Upper lobe of left lung (tissue), 6 donors: ENCODE measurements at places on chromosomes 16 and 17. TPM values are rescaled to one million over a fixed set of nuclear protein-coding genes. Genes with fewer than 3 reads are reported as not detected.
A peak's percentile ranks its signal among the peaks of the same experiment; 100 is the strongest.

The TK2 gene
- 38.1 TPM for total RNA-seq

The CACNA1G gene
- total RNA-seq = 0.11 TPM

The IFI35 gene
- total RNA-seq = 60.1 TPM

The AATK gene
- 123 TPM for total RNA-seq

The CLEC3A gene
- not detected for total RNA-seq

The PMP22 gene
- 112 TPM for total RNA-seq

The KRT27 gene
- total RNA-seq = 0.69 TPM

The XYLT1 gene
- total RNA-seq = 3.0 TPM

DNA sequence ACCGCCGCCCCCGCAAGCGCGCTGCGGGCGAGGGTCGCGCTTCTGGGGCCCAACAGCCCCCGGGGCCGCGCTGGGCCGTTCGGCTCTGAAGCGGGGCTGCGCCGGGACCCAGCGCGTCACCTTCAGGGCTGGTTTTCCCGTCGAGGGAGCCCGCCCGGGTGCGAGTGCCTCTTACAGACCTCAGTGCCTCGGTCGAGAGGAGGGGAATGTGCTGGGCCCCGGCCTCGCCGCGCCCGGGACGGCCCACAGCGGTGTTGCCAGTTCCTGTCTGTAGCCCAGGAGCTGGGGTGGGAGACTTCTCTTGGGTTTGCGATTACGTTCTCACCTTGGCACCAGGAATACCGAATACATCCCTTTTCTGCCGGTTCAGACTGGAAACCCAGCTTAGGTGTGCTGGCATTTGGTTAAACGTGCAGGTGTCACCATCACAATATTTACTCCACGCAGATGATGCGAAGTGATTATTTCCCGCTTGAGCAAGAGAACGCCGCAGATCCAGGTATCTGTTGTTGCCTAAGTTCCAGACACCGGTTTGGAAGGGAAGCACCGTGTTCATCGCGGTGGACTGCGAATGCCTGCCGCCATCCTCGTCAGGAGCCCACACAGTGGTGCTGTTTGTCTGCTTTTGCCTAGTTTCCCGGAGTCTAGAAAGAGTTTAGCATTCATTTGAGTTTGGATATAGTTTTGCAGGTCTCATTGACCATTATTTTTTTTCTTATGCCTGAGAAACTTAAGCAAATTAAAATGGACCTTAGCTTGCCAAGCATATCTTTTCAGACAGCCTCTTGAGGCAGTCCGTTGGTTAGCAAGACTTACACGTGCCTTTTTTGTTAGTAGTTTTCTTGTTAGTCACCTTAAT, 914 bp downstream of the MAP1LC3B start:
- peak; percentile 92 for DNase-seq

DNA sequence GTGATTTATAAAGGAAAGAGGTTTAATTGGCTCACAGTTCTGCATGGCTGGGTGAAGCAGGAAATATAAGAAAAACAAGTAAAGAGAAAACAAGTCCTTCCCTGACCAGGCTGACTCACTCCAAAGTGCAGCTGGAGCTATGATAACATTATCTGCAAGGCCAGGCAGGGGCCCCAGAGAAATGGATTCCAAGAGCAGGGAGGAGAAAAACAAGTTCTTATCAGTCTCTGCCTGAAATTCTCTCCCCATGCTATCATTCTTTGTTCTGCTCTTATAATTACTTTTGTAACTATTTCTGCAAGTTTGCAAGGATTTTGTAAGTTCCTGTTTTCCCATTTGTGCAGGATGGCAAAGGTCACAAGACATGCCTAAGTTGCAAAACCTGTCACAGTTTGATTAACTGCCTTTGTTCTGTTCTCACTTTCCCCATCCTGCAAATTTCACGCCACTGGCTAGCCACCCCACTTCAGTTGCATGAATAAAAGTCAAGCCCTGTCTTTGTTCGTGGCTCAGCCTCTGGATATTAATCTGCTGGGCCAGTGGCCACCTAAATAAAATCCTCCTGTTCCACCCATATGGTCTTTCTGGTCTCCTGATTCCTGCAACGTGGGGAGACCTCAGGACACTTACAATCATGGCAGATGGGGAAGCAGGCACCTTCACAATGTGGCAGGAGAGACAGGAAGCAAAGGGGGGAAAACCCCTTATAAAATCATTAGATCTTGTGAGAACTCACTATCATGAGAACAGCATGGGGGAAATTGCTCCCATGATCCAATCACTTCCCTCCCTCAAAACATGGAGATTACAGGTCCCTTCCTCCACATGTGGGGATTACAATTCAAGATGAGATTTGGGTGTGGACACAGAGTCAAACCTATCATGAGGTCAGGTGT, 13.1 kb downstream of the ABCA9 start:
- DNase-seq = no peak

- no peak for DNase-seq
Measured at GRCh38 chr16:68768175-68768574, 31.1 kb downstream of the CDH1 start.

DNA sequence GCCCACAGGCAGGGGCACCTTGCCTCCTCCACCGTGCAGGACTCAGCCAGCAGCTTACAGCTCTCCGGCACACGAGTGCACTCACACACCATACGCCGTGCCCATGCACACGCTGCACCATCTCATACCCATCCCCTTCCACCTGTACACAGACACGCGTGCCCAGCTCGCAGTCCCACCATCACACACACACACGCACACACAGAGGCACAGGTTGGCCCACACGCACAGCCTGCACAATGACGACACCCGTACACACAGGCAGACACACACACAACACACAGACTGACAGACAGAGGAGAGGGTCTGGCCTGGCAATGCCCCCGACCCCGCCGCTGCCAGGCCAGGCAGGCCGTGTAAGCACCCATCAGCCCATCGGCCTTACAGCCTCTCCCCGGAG, 12.1 kb downstream of the CASKIN1 start:
- no peak for DNase-seq

GRCh38 chr17:74859459-74860228, at the start of gene GRIN2C:
GRIN2C (minus strand) TSS chr17:74859885; CDS start chr17:74855092, 4,793 bp downstream.
- DNase-seq = no peak

DNA sequence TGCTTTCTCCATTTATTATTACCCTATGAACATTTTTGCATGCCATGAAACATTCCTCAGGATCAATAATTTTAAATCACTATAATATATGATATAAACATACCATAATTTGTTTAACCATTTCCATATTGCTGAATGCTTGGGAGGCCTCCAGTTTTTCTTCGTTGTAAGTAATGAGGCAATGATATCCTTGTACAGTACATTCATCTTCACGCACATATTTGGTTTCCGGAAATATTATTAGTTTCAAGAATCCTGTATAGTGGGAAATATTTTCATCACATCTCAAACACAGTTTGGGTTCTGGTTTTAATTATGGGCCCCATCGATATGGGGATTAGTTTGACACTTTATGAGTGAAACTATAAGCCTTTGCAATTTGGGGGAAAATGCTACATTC, 135.4 kb downstream of the HS3ST3B1 start:
- DNase-seq = no peak

GRCh38 chr17:903691-904481, 75.7 kb downstream of the NXN start:
- peak; percentile 74 for DNase-seq

DNA sequence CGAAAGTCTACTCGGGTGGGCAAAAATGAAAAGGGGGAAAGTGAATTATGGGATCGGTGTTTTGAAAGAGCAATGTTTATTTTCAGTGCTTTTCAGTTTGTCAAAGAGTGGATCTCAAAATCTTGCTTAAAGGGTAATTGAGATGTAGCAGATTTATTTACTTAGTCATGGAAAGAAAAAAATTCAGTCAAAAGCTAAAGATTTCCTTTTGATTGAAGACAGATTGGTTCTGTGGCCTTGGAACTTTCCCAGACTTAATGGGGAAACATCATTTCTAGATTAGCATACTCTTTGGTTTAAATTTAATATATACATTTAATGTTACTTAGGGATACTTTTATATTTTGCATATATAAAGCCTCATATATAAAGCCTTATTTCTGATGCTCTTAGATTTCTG, 20.6 kb downstream of the PRKAR1A start:
- no peak for DNase-seq

GRCh38 chr16:85211271-85211801, 99.1 kb upstream of the CIBAR2 start:
- DNase-seq = no peak

DNA sequence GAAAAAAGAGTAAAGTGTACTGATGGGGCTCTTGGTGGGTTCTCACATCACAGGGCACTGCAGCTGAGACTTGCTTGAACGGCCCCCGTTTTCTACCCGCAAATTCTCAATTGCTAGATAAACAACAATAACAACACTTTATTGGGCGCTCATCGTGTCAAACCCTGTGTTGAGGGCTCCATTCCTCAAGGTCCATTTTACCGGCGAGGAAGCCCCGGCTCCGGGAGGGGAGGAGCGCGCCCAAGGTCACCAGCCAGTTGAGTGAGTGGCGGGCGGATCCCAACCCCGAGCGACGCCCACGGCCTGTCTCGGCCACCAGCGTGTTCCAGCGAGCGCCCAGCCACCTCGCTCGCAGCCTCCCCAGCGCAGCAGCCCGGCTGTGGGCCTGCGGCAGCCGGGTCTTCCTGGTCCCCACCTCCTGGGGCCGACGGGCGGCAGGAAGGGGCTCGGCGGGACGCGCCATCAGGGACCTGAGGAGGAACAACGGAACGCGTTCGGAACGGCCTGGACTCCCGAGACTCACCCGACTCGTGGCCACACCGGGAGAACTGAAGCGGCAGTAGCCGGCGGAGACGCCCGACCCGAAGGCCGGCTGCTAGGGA, 373 bp downstream of the CMC2 start:
- peak; percentile 94 for DNase-seq

GRCh38 chr17:7854078-7854777, 638 bp upstream of the TMEM88 start:
- peak; percentile 85 for DNase-seq

GRCh38 chr16:21698169-21699032, 34.6 kb downstream of the OTOA start:
- peak; percentile 26 for DNase-seq

DNA sequence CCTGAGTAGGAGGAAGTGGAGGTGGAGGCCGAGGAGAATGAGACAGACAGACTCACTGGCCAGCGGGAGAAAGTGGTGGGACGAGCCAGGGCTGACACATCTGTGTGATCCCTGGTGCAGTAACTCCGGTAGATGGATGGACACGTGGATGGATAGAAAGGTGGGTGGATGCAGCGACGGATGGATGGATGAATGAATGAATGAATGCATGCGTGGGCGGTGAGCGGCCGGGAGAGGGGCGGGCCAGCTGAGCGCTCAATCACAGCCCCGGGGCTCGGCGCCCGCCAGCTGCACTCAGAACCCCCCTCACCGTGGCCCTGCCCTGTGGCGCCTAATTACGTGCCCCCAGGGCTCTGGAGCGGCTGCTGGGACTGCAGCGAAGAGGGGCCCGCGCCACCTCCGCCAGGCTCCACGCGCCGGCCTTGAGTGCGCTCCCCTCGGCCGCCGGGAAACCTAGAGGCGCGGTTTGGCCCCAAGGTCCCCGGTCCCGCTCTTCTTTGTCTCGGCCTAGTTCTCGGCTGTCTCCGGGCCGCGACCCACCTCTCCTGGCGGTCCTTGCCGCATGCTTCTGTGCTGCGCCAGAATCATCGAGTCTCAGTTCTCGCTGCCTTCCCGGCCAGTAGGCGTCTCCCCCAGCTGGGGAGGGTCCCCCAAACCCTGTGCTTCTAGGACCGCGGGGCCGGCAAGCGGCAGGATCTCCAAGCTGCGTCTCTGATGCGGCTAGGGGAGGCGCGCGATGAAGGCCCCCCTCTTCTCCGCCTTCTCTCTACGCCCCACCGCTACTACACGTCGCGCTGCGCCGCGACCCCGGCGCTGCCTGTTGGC, 41.0 kb downstream of the RAI1 start:
- DNase-seq = no peak

DNA sequence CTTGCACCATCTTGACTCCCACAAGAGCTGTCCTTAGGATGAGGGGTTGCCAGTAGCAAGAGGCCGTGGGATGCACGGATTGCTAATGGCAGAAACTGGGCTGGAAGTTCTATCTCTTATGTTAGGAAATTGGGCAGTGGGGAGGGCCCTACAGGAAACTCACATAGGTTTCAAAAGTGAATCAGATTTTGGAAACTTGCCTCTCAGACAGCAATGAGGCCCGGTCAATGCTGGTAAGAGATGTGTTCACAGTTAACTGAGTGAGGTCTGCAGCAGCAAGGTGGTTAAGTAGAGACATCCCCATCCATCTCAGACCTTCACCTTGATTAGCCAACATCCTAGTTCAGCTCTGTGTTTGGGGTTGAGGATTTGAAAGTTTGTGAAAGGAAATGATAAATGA, 164.7 kb downstream of the ABCA8 start:
- no peak for DNase-seq

DNA sequence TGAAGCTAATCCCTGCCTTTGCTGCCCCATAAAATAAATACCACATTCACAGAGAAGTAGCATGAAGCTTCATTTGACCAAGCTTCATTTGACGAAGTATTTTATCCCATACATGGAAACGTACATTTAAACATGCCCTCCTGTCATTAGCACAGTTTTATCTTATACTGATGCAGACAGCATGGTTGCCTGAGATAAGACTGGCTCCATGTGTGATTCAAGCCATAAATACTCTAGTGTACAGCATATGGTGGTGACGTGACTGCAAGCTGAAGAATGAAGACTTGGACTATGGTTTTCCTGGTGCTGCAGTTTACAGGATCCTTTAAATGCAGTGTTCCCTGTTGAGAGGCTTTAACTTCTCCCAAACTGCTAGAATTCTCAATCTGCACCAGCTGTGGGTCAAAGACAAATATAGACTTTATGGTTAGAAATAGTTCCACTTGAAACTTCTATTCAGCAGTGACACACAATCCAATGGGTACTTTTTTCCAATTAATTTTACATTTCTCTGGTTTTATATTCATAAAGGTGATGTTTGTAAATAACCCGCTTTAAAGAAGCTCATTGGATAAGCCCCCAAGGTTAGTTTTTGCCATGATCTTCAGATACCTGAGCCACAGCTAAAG, 64.9 kb downstream of the CYB561 start:
- DNase-seq = no peak

DNA sequence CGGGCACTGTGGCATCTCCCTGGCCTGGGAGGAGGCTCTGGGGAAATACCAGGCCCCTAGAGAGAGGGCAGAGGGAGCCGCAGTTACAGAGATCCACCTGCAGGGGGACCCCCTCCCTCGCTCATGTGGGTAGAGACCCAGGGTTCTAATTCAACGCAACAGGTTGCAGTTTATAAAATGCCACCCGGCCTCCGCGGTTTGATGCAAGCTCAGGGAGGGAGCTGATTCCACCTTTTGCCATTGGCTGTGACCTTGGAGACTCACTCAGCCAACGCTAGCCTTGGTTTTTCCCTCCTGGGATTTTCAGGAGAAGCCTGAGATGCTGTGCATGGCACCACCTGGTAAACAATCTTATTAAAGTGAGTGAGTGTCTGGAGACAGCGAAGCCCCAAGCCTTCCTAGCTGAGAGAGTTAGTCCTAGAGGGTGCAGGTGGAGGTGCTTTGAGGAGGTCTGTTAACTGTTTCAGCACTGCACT, 12.1 kb downstream of the TTLL6 start:
- no peak for DNase-seq

GRCh38 chr17:70984873-70985272, 815.5 kb downstream of the KCNJ2 start:
- no peak for DNase-seq

GRCh38 chr16:80759419-80760162, 44.8 kb downstream of the CDYL2 start:
- no peak for DNase-seq
